ENCODE measurements at places on chromosomes 3 and 15. TPM values are rescaled to one million over a fixed set of nuclear protein-coding genes. Genes with fewer than 3 reads are reported as not detected.
A peak's percentile ranks its signal among the peaks of the same experiment; 100 is the strongest.

Gene HES1
- polyA plus RNA-seq = 22.6 TPM

Gene PLA2G4B
- 8.1 TPM for polyA plus RNA-seq

Gene RTP1
- polyA plus RNA-seq = not detected

Gene SNX22
- polyA plus RNA-seq = 1.1 TPM

Gene PLOD2
- polyA plus RNA-seq = 24.0 TPM

Gene WWTR1
- polyA plus RNA-seq = 155 TPM

Gene GPR160
- 4.0 TPM for polyA plus RNA-seq

Gene OIP5
- 1.4 TPM for polyA plus RNA-seq

Gene PFKFB4
- 2.4 TPM for polyA plus RNA-seq

Gene FOXL2NB
- not detected for polyA plus RNA-seq

Gene GOLGA6L9
- 2.0 TPM for polyA plus RNA-seq

Gene CSPG5
- 0.35 TPM for polyA plus RNA-seq

Gene FBLN2
- 246 TPM for polyA plus RNA-seq

Gene CNTN4
- 7.2 TPM for polyA plus RNA-seq

- DNase-seq = no peak
Observed at GRCh38 chr3:87468938-87469337, 192.6 kb upstream of the POU1F1 start.

GRCh38 chr15:77607894-77608261, 24.8 kb downstream of the LINGO1 start:
- DNase-seq = no peak

- no peak for DNase-seq
Observed at GRCh38 chr3:181756645-181757297, 45.0 kb downstream of the SOX2 start.

- DNase-seq = no peak
Observed at GRCh38 chr3:47849699-47850563, 47.0 kb downstream of the DHX30 start.

DNA sequence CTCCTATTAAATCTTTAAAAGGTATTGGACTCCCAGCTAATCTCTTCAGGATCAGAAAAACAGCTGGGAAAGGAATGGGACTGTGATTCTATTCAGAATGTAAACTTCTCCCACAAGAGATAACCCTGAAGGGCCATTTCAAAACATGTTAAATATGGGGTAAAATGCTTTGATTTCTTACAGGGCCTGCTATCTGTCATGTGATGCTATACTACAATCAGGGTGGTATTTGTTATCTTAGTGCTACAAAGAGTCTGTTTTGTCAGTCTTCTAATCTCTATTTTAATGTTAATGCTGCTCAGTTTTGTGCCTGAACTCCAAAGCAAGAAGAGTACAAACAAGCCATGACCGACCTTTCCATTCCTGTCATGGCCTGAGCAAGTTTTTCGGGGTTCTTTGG, 186.9 kb downstream of the TBC1D5 start:
- DNase-seq = no peak

GRCh38 chr15:61115241-61115640, 113.9 kb downstream of the RORA start:
- DNase-seq = no peak

DNA sequence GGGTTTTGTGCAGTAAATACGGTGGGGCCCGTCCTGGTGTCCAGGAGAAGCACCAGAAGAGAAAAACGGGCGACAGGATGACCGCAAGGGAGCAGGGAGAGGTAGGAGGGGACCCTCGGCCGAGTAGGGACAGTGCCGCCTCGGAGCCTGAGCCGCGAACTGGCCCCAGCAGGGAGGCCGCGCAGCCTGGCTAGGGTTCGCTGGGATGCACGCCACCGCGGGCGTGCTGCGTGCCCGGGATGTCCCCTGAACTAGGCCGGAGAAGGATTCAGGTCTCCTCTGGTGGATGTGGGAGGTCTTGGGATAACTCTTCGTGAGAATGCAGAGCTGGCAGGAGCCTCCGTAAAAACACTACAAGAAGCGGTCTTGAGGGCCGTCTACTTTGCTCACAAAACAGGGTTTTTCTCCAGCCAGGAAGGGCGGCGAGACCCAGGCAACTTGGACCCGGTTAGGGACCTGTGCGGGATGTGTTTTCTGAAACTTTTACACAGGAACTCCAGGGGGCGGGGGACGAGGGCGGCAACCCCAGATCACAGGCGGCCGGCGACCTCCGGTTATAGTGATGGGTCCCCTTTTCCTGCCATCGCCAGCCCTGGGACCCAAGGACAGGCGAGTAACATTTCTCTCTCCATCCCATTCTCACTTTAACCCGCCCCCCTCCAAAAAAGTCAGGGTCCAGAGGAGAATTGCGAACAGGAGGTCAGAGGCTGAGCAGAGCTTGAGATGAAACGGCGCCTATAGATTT, 35.5 kb downstream of the NR2F2 start:
- DNase-seq = no peak

DNA sequence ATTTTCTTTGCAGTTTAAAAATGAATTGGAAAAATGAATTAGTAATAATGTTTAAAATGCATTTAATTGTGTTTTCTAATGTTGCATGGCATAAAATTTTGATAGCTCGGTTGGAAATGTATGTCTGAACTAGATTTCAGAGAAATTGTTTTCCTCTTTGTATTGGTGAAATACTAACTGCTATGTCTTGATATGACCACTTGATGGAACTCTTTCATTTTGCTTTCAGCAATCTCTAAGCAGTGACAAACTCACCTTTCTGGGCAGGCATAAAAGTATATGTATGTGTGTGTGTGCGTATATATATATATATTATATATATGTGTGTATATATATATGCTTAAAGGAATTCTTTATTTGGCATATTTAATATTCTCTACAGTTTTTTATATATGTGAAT, 239.3 kb upstream of the ZNF717 start:
- no peak for DNase-seq

DNA sequence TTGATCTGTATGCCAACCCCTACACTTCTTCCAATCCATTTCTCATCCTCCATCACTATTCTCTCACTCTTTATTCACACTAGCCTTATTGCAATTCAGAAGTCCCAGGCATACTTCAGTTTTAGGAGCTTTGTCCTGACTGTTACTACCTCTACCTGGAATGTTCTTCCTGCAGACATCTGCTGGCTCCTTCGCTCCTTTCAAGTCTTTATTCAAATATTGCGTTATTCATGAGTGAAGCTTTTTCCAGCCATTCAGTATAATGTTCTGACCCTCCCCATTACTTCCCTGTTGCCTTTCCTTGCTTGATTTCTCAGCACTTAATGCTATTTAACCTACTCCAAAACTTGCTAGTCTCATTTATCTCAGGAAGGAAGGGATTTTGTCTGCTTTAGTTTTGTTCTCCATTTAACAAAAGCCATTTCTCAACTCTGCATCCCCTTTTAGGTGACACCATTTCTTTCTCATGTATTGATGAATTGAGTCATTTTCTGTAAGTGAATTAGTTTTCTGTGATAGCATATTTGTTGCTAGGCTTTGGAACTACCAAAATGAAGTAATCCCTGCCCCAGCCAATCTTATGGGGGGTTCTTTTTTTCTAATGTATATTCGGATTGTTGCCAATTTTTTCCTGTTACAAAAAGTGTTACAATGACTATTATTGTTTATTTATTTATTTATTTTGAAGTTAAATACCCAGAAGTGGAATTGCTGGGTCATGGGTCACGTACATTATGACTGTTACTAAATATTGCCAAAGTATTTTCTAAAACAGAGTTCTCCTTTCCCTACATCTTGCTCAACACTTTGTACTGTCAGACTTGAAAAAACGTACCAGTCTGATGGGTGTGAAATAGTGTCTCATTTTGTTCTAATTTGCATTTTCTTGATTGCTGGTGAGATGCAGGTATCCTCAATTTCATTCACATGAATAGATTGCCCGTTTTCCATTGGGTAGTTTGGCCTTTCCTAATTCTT, 9.4 kb downstream of the ATP11B start:
- DNase-seq = no peak

- DNase-seq = no peak
Observed at GRCh38 chr3:179196098-179196497, 47.9 kb downstream of the PIK3CA start.

DNA sequence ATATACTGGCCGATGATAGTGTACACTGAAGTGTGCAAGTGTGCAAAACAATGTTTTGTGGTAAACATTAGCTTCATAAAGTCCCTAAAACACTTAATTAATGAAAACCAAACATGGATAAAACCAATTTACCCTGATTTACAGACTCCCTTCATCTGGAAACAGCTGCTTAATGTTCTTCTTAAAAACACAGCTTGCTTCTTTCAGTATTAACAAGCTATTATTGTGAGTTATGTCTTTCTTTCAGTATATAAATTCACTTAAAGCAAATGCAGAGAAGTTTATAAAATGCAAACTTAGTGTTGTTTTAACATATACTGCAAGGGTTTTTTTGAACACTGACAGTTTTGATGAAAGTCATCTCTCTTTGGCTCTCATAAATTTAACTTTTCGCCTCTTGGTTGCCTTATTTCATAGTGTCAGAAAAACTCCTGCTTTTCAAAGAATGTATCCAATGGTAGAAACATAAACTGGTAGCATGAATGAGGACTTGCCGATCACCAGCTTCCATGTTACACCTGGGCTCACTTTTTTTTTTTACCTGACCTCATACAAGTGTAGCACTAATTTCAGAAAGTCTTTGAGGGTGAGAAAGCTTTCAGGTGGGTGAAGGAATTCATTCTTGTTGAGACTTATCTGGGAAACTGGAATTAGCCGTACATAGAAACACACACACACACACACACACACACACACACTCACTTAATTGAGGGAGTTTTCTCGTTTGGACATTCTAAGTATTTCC, 532.2 kb downstream of the ROBO2 start:
- DNase-seq = peak; percentile 8

- DNase-seq = no peak
Observed at GRCh38 chr15:76529911-76530310, 193.3 kb downstream of the ISL2 start.

DNA sequence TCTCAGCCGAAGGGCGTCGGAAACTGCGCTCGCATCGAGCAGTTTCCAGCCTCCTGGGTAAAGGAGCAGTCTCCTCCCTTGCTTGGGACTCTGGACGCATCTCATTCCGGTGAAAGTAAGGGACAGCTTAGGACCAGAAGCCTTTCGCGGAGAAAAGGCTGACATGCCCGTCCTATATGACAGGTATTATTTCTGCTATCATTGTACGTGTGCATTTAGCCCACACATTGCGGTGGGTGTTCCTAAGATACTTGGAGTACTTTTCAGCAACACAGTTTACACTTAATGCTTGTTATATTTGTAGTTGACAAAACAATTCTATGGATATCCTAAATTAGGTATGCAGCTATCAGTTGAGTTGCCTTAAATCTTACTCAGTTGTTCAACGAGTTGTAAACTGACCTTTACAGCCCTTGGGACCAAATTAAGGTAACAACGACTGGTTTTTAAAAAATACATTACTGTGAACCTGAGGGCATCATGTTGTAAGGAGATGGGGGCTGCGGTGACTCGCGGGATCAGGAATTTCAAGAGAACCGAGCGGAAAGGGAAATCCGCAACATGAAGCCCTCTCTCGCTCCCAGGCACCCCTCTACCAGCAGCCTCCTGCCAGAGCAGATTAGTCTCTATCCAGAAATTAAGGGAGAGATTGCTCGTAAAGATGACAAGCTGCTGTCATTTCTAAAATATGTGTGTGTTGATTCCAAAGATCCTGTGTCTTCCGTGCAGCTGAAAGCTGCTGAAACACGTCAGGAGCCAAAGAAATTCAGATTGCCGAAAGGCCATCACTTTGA, 632 bp upstream of the COPS2 start:
- DNase-seq = no peak

- DNase-seq = peak; percentile 15
Observed at GRCh38 chr3:126394179-126394976, at the start of gene CFAP100. Gene CFAP100, plus strand, starts transcription at chr3:126394909. Its CDS starts 1,092 bp downstream, at chr3:126396001.

GRCh38 chr3:86464180-86464579, 526.8 kb downstream of the VGLL3 start:
- DNase-seq = no peak

GRCh38 chr3:189629803-189630455, 1.3 kb upstream of the TP63 start:
- no peak for DNase-seq

DNA sequence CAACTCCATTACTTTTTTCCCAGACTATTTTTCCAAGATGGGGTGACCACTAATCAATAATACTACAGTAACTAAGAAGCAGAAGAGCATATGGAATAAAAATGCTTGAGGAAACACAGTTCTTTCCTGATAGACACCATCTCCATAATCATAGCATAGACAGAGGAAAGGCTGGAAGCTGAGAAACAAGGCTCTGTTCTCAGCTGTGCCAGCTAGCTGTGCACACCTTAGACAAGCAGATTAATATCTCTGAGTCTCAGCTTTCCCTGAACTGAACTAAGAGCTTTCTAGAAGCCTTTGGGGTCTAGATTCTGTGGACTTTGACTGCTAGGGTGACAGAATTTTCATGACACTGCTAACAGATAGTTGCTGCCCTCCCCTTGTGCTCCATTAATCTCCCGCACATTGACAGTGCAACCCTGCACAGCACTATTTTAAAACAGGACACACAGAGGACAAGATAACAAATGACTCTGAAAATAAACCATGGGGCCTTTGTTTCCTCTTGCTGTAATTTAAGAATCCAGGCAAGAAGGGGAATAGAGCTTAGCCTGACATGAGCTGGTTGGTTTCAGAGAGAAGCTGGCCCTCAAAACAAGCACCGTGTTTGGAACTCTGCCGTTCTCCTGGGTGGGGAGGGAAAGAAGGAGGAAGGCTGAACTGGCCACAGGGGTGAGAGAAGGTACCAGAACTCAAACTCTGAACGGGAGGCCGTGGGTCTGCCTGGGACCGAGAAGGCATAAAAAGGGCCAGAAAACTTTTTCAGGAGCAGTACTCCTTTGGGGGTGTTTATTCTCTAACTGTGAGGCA, 67.4 kb downstream of the ATP13A5 start:
- DNase-seq = no peak

DNA sequence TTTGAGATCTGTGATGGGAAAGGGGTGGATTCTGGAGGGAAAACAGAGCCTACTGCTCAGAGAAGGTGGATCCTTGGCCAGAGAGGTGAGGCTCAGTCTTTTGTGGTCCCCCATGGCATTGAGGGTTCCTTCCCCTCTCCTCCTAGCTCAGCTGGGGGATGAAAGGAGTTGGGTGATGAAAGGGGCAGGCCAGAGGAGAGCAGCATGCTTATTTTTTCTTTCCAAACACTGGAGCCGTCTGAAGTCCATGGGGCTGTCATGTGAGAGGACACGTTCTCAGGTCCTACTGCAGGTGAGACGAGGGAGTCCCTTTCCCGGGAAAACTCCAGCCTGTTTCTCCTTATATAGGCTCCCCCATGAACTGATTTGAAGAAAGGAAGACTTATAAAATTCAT, 71.4 kb downstream of the SCN5A start:
- DNase-seq = no peak

GRCh38 chr3:51004235-51004634, 329.5 kb downstream of the DOCK3 start:
- no peak for DNase-seq

Measured in urinary bladder (tissue), 4 donors.